ENCODE measurements at places on chromosomes 6 and 20. TPM values are rescaled to one million over a fixed set of nuclear protein-coding genes. Genes with fewer than 3 reads are reported as not detected.
A peak's percentile ranks its signal among the peaks of the same experiment; 100 is the strongest.

DNA sequence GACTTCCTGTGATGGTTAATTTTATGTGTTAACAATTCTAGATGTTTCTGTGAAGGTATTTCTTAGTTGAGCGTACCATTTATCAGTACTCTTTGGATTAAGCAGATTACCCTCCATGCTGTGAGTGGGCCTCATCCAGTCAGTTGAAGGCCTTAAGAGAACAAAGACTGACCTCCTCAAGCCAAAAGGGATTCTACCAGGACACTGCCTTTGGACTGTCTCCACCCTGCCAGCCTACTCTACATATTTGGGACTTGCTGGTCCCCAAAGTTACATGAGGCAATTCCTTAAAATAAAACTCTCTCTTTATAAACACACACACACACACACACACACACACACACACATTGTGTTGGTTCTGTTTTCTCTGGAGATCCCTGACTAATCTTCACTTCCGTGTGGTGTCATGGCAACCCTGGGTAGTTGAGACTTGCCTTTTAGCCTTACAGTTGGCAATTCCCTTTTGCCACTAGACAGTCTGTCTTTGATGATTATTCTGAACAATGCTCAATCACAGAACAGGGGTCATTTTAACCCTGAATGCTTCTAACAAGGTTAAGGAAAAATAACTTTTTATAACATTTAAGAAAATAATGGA is 32.2 kb downstream of the MRAP2 start:
- DNase-seq = peak; percentile 5

- no peak for DNase-seq
Measured at GRCh38 chr20:44402391-44403193, 47.1 kb downstream of the HNF4A start.

DNA sequence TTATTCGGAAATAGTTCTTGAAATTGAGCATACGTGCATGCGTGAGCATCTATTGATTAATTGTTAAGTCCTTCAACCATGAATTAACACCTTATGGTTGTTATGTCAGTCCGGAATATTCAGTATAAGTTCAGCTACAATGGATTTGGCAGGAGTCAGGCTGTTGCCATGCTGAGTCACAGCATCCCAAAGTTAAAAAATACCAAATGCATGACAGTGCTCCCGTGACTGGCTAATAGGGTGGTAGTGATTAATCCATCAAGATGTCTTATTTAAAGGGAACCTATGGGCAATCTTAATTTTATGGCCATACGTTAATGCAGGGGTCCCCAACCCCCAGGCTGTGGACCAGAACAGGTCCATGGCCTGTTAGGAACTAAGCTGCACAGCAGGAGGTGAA is 10.5 kb downstream of the RAE1 start:
- DNase-seq = peak; percentile 87

DNA sequence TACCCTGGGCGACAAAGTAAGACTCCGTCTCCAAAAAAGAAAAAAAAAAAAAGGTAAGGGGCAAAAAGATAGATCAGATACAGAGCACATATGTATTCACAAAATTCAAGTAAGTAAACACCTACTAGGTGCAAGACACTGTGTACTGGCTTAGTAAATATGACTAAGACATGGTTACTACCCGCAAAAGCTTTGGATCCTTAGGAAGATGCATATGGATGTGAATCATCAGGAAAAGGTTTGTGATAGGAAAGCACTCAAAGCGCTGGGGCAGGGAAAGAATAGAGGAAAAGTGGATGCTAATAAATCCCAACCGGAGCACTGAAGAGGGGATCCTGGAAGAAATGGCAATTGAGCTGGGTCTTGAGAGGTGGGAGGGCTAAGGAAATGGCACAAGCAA is 118.8 kb upstream of the FAM184A start:
- DNase-seq = no peak

The HTR1B gene
- under 0.01 TPM for total RNA-seq

The CAGE1 gene
- total RNA-seq = not detected

The OLIG3 gene
- total RNA-seq = not detected

The GRM1 gene
- total RNA-seq = not detected

The ENPP5 gene
- under 0.01 TPM for total RNA-seq
